Stimulated activated CD4-positive, alpha-beta T cell treated with anti-CD3 and anti-CD28 coated beads, Interleukin-2, amount 100 ng/mL, for 4 hours (primary cell): ENCODE measurements at places on chromosomes 2 and 18.

GRCh38 chr2:86301009-86301408 is 36.4 kb downstream of the REEP1 start:
- no peak for DNase-seq

DNA sequence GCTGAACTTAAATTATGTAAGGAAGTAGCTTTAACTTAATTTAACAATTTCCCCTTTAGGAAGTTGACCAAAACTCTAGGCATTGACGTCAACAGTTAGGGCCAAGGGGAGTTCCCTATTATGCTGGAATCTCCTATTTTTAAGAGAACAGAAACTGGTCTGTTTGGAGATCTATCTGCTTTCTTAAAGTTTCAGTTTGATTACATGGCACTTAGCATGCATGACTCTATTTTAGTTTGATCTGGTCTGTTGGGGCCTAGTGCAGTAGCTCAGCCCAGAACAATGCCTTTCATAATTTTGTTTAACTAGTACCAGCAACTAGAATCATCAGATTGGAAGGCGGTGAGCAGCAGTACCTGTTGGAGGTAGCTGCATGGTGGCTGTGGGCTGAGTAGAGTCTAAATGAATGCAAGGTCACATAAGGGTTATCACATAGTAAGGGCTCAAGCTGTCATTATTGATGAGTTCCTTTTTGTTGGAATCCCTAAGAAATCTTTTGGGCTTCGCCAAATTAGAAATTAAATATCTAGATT is 60.5 kb upstream of the ZNG1B start:
- no peak for DNase-seq

DNA sequence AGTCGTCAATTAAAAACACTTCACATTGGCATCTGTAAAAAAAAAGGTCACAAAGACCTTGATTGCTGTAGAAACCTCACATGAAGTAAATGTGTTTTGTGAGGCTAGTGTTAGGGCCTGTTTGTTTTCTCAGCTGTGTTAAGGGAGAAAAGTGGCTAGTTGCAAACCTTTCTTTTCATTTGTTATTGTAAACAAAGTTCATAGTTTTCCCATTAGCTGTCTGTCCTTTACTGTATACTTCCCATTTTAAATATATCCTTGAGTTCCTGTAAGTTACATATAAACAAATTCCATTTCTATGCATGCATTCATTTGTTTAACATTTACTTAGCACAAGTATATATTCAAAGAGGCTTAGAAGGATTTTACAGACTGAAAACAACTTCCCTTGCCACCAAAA is 1250.2 kb downstream of the LRP1B start:
- DNase-seq: no peak

DNA sequence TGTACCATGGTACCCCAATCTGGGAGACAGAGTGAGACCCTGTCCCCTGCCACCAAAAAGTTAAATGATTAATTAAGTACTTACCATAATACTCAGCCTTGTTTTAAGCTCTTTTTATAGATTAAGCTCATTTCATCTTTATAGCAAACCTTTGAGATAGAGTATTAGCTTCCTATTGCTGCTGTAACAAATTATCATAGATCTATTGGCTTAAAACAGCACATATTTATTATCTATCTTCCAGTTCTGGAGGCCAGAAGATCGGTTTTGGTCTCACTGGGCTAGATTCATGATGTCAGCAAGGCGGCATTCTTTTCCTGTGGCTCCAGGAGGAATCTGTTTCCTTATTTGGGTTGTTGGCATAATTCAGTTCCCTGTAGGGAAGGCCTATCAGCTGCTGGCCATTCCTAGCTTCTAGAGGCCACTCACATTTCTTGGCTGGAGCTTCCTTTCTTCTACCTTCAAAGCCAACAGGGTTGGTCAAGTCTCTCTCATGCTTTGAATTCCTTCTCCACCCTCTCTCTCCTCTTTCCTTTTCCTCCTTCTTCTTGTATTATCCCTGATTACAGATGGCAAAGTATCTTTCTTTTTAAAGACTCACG is 13.7 kb upstream of the GREB1 start:
- DNase-seq: no peak

- DNase-seq: no peak
These were observed 16.0 kb upstream of the TMEM37 start for GRCh38 chr2:119415630-119416029.

DNA sequence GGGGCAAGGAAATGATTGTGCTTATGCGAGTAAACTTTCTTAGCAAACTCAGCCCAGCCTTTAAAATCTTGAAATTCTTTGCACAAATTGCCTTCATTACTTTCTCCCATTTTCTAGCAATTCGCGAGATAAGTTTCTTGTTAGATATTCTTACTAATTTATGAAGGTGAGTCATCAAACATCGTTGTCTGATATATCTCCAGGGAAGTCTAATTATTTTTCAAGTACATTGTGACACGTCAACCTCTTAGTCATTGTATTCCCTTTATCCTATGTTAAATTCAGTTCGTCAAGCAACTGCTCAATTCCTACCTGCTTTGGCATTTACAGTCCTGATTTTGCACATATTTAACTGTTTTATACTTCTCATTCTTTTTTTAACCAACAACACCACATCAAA is 854.5 kb upstream of the CRIM1 start:
- DNase-seq: no peak

- no peak for DNase-seq
These were observed 64.0 kb upstream of the TRIB2 start for GRCh38 chr2:12652723-12653122.

GRCh38 chr2:174846941-174847938 is 83.0 kb upstream of the CHRNA1 start:
- DNase-seq: no peak

DNA sequence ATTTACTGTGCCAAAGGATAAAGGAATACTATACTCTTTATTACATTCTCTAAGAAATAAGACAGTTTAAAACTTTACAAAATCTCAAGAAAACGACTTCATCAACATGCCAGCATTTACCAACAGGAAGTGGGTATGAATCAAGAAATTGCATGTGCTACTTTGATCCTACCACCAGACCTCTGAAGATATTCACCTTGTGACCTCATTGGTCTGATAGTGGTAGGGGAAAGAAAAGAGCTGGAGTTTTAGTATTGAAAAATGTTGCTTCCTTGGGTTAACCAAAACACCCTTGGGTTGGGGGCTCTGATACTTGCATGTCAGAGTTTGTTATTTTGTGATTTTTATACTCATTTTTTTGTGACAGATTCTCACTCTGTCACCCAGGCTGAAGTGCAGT is 84.1 kb upstream of the LPIN2 start:
- DNase-seq: no peak

- no peak for DNase-seq
These were observed 216.8 kb downstream of the CAMKMT start for GRCh38 chr2:44578471-44579093.

- DNase-seq: peak; percentile 68
These were observed 11.5 kb downstream of the CFAP65 start for GRCh38 chr2:219029829-219030165.

GRCh38 chr2:140657657-140658056 is 1473.2 kb downstream of the LRP1B start:
- no peak for DNase-seq

- no peak for DNase-seq
These were observed 21.7 kb downstream of the BCL11A start for GRCh38 chr2:60531701-60532133.

DNA sequence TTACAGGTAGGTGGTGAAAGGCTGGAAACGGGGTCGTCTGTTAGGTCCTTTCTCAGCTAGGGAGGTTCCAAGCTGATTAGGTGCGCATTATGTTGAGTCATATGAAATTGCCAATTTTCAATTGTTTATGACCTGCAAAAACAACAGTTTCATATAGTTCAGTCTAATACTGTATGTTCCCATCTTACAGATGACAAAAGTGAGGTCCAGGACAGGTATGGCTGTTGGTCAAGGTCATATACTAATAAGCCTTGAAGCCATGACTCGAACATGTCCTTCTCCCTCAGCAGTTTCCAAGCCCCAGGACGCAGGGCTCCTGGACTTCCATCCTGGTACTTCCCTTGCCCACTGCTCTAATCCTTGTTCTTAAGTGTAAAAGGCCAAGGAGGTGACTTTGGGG is 81.7 kb upstream of the MCFD2 start:
- DNase-seq: no peak

DNA sequence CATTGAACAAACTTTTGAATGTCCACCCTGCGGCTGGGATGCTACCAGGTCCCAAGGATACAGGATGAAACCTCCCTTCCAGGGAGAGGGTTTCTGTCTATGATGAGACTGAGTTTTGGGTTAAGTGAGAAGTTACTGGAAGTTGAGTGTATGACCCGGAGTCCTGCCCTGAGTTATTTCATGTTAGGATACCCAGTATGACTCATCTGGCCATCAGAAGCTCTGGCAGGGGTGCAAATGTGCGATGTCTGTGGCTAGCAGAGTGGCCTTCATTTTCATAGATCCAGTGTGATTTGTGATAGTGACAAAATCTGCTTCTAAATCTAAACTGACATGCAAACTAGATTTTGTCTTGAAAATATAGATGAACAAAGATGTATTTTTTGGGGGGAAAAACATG is 55.3 kb downstream of the KCTD1 start:
- DNase-seq: no peak

DNA sequence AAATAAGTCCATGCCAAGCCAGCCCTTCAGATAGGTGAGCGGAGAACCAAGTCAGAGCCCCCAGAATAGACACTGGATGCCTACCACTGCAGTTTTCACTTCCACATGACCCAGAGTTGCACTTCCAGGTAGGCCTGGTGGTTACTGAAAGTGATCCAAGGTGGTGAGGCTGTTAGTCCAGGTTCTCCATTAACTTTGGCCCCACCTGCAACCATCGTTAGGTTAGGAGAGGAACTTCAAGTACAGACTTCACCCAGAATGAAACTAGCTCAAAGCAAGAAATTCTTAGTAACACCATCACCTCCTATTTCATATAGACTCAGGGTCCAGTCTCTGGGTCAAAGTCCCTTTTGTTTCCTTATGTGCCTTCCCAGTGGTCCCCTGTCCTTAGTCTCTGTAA is 293.1 kb upstream of the ID2 start:
- no peak for DNase-seq

GRCh38 chr2:137051778-137052398 is 286.5 kb downstream of the THSD7B start:
- no peak for DNase-seq

DNA sequence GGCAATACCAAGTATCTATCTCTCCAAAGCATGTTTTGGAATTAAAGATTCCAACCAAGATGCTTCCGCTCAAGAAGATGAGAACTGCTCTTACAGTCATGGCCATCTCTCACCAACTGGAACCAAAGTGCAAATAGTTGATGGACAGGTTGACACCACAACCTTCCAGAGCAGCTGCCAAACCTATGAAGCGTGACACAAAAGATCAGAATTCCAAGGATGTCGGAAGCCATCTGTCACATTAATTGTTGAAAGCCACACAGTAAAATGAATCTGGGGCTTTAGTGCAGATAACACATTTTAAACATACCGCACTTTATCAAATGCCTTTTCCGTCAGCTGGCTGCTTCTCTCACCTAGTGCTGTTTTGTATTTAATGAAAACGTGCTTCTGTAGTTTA is 195.7 kb downstream of the CDH20 start:
- DNase-seq: no peak
